Stimulated activated CD8-positive, alpha-beta memory T cell treated with anti-CD3 and anti-CD28 coated beads, Interleukin-4, amount 100 ng/mL, for 1 hour (primary cell): ENCODE measurements at places on chromosomes 7 and 10.

- no peak for DNase-seq
Measured at GRCh38 chr10:49444349-49444748, 48.5 kb upstream of the DRGX start.

GRCh38 chr7:113810080-113810744 lies 108.6 kb downstream of the PPP1R3A start:
- no peak for DNase-seq

DNA sequence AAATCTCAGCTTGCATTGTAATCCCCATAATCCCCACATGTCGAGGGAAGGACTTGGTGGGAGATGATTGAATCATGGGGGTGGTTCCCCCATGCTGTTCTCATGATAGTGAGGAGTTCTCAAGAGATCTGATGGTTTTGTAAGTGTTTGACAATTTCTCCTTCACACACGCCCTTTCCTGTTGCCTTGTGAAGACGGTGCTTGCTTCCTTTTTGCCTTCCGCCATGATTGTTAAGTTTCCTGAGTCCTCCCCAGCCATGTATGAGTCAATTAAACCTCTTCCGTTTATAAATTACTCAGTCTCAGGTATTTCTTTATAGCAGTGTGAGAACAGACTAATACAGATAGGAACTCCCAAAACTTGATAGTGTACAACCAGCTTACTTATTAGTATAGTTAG lies 98.6 kb downstream of the CREM start:
- DNase-seq = no peak

DNA sequence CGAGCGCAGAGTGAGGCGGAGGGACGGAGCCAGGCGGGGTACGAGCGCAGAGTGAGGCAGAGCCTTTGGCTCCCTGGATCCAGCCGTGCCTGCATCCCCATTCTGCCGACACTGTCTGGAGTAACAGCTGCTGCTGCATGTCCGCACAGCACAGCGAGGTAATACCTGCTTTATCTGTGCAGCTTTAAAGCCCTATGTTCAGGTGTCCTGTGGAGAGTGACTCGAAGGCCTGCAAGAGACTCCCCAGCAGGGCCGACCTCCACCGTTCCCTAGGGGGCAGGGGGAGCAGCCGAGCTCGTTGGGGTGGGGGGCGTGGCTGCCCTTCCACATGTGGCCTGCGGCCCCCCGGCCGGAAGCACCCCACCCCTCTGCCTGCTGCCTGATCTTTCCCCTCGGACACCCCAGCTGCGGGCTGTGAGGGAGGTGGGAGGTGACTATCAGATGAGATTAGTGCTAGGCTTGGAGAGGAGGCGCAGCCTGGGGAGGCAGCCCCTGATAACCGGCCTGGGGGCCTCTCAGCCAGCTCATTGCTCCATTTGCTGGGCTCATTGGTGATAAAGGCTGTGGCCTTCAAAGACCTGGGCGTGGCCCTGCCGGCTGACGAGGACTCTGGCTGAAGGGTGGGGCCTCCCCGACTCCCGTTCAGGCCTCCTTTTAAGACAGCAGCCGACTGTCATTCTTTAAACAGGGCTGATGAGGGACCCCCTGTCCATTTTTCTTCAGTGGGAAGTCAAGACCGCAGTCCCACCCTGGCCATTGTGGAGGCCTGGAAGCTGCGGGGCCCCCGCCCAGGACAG lies 8.0 kb downstream of the VENTX start:
- no peak for DNase-seq

GRCh38 chr10:65796472-65796871 lies 1129.4 kb upstream of the LRRTM3 start:
- DNase-seq = no peak

GRCh38 chr7:34036051-34036920 lies 130.9 kb downstream of the BMPER start:
- DNase-seq = no peak

GRCh38 chr10:48996-49395 lies at the start of gene TUBB8:
TUBB8 (minus strand) TSS chr10:49296; CDS start chr10:49238, 58 bp downstream.
- DNase-seq = no peak

DNA sequence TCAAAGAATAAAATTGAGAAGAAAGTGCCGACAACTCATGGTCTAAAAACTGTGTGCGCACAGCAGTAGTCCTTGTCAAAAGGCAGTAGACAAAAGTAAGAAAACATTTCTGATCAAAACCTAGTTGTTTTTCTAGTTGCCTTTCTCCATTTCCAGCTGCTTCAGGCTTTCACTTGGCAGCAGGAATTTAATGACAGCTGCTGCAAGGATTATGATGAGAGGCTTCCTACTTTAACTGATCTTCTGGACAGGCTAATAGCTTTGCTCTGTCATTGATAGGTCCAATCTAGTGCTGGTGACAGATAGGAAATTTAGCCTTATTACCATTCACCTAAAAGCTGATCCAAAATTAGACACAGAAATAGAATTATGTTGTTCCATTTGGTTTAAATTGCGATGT lies 110.7 kb upstream of the SEMA3C start:
- DNase-seq = no peak

DNA sequence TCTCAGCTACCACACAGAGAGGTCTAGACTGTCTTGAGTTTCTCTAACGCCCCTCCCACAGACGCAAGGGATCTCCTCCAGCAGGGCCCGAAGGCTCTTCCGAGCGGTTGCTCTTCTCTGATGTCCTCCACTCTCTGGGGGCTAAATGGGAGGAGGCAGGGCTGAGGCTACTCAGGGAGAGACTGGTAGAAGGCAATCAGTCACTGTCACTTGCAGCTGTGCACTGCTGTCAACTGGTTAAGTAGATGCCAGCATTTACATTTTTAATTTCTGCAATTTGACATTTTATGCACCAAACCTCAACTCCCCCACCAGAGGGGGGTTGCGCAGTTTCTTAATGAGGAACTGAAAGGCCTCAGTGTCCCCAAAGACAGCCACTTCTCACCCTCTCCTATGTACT lies 442.8 kb downstream of the PLXNA4 start:
- DNase-seq = no peak

DNA sequence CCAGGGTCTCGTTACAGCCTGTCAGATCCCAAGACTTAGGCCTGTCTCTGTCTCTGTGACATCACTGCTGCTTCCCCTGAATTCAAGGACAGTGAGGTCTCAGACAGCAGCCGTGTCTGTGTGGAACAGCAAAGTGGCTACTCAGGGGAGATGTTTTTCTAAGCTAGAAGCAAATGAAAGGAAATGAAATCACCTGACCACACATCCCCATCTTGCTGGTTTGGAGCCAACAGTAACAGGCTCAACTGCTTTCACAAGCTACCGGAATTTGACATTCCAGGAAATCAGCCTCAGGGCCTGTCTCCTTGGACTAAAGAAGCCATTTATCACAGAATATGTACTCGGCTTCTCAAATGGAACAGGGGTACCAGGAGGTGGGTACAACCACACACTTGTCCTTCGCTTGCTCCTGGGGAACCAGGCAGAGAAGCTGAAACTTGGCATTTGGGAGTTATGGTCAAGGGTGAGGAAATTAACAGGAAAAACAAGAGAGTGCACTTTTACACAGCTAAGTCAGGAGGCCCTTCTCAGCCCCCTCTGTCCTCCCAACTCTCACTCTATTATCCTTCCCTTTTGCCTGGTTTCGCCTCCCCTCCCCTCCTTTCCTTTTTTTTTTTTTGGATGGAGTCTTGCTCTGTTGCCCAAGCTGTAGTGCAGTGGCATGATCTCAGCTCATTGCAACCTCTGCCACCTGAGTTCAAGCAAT lies 73.2 kb downstream of the SPDYE5 start:
- DNase-seq = no peak

- no peak for DNase-seq
Measured at GRCh38 chr7:3003936-3004335, 39.7 kb downstream of the CARD11 start.

DNA sequence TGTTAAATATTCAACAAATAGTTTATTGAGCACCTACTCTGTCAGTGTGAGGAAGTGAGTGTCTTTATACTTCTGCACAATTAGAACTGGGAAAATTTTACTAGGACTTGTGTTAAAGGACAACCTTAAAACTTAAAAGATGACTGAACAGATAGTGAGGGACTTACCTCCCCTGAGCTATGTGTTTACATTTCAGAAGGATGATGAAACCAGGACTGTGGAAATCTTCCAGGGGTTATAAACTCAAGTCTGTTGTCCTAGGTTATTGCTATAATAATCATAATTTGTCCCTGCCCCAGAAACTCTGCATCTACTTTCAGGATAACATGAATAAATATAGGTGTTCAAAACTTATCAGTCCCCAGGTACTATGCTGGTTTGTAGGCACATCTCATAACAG lies 261.0 kb upstream of the MKLN1 start:
- no peak for DNase-seq

DNA sequence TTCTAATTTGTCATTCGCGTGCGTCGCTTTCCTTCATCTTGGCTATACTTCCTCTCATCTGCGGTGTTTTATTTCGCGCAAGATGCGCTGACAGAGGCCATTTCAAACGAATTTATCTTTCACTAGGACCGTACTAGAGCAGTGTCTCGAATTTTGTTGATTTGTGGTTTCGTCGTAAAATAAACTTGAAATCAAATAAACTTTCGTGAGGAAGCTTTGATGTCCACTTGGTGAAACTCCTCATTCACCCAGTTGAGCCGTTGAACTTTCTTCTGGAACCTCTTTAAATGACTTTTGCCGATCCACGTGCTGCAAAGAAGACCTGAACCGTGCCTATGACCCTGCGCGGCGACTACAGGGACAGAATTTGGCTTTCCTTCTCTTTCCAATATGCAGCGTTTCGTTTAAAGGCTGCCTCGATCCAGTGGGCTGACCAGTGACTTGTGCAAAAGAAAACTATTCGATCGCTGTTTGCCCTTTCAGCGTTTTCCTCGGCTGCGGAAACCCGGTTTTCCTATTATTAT lies 163.9 kb upstream of the PPP1R3A start:
- DNase-seq = no peak

DNA sequence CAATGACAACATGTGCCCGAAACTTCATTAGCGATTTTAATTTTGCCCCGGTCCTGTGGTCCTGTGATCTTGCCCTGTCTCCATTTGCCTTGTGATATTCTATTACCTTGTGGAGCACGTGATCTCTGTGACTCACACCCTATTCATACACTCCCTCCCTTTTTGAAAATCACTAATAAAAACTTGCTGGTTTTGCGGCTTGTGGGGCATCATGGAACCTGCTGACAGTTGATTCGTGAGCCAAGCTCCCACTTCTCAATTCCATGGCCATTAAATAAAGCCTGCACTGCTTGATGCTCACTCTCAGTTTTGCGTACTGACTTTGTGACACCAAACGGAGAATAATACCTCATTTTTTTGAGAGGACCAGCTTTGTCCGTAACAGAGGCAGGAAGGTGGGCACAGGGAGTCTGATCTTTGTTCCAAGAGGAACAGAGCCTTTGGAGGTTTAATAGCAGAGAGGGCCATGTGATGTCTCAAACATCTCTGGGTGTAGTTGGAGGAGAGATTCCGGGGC lies 3.8 kb upstream of the ADAMTS14 start:
- no peak for DNase-seq

DNA sequence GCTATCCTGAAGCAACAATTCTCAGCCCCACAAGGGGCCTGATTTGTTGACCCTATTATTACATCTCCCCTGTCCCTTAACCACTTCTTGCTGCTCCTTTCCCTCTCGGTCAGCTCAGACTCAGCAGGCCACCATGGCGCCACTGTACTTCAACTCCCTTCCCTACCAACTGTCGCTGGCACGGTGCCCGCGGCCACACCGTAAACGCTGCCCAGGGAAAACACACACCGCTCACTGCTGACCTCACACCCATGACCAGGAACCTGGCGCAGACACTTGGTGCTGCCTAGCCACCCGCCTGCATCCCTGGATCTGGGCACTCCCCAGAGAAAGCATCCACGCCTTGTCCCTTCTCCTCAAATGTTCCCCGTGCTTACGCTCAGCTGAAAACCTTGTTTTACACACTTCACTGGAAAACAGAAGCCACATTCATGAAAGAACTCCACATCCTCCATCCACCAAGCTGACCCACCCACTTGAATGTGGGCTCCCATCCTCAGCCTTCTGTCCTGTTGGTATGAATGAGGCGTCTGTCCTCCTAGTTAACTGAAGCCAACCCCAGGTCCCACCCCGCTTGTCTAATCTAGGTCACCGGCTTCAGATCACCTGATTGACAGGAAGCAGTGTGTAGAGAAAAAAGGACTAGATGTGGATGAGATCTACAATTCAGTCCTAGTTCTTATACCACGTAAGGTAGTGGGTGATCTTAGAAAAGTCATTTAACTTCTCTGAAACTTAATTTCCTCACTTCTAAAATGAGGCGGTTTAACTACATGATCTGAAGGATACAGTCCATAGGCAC lies 28.5 kb upstream of the CRYGN start:
- no peak for DNase-seq

DNA sequence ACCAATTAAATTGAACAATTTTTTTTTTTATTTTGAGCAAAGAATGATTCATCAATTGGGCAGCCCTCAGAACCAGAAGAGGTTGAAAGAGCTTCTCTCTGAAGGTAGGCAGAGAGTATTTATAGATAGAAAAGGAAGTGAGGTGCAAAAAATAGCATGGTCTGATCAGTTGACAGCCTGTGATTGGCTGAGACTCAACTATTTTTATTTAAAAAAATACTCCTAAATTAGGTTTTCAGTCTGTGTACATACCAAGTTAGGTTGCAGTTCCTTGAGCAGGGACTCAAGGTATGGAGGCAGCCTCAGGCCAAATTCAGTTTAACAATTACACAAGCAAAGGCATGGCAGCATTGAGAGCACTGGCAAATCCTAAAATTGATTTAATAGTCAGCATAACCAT lies 1074.7 kb downstream of the SORCS1 start:
- no peak for DNase-seq

GRCh38 chr7:55903985-55904759 lies 16.9 kb downstream of the ZNF713 start:
- DNase-seq = no peak

GRCh38 chr10:114404171-114405010 lies at the start of gene AFAP1L2:
AFAP1L2 (minus strand) TSS chr10:114404502; CDS start chr10:114404455, 47 bp downstream.
- DNase-seq = no peak

- DNase-seq = no peak
Measured at GRCh38 chr7:5231811-5232484, 41.9 kb downstream of the WIPI2 start.

DNA sequence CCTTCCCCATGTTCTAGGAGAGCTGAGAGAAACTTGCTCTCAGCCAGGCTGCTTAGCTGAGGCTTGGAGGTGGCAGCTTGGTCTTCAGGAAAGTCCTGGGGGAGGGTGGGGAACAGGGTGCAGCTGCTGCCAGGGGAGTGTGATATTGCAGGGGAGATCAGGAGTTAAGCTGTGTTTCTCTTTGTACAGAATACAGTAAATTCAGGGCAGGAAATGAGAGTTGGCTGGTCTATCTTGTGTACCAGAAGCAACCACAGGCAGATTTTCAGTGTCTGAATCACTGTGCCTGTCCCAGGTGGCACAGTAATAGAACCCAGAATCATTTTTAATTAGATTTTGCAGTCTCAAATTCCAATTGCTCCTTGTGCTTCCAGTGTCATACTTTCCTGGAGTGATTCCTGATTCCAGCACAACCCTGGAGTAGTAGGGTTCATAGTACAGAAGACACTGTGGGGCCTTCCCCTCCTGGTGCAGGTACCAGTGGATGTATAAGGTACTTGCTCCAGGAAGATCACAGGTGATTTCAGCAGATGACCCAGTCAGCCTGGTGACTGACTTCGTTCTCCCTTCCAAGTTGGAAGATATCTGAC lies 94.0 kb upstream of the TARP start:
- DNase-seq = no peak
